ENCODE measurements at places on chromosomes 6 and 20.

DNA sequence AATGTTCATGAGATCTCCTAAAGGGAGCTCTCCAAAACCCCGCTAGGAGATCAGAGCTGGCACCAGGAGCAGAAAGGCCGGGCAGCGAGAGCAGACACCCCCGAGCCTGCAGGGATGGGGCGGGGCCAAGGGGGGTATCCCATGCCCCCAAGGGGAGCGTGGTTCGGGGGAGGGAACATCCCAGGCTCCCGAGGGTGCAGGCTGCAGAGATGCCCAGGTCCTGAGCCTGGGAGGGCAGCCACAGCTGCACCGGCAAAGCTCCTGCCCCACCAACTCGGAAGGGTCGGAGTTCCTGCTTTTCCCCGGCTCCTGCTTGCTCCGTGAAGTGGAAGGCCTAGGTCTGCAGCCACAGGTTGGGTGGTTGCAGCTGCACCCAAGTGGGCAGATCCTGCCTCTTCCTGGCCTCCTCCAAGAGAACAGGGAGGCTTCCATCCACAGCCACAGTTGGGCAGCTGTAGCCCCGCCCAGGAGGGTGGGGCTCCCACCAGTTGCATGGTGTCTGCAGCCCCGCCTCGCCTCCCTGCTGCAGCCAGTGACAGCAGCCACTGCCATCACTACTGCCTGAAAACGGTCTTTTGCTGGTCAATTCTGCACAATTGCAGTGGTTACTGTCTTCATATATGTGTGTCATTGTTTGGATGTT is 13.4 kb upstream of the GMNN start:
- DNase-seq, result no peak

DNA sequence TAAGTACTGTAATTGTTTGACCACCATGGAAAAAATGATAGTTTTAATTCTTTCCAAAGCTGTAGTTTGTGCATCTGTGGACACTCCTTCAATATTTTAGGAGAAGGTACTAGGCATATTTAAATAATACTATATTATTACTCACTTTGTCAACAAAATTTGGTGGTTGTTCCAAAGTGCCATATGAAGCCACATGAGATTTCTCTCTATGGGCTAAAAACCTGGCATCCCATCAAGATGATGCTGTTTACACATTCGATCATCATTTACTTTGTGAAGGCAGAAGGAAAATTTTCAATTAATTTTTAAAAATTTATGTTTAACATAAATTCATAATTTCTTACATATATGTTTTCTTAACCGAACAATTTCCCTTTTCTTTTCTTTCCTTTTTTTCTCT is 502.6 kb upstream of the JAG1 start:
- no peak for DNase-seq

- DNase-seq, result no peak
These were observed 73.0 kb upstream of the FAM8A1 start for GRCh38 chr6:17527076-17527475.

GRCh38 chr6:6742535-6742934 is 154.0 kb downstream of the LY86 start:
- DNase-seq, result no peak

- DNase-seq, result no peak
These were observed 30.4 kb downstream of the GABRR1 start for GRCh38 chr6:89186762-89187161.

DNA sequence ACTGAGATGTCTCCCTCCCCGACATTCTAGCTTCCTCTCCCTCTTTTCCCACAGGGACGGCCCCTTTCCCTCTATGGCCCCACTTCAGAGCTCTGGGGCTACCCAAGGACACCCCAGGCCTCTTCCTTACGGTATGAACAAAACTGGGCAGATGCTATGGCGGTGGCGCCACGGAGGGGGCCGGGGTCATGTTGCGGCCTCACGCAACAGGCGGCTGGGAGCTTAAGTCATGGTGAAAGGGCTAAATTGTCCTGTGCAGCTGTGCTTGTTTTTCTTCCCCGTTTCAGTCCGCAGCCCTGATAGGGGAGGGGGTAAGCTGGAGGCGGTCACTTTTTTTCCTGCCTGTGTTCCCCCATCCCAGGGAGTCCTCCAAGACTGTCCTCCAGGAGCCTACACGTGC is 17.6 kb upstream of the KIAA1755 start:
- no peak for DNase-seq

GRCh38 chr20:37542281-37542680 is 14.6 kb upstream of the BLCAP start:
- no peak for DNase-seq

DNA sequence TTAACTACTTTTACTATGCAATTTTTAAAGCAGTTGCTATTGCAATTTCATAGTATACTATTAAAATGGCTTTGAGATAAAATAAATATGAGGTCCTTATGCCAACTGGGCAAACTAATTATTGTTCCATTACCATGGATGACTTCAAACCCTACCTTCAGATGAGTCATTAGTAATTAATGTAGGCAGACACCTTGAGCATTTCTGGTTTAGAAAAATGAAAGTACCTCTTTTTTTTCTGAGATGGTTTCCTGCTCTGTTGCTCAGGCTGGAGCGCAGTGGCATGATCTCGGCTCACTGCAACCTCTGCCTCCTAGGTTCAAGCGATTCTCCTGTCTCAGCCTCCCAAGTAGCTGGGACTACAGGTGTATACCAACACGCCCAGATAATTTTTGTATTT is 11.9 kb downstream of the ASF1A start:
- no peak for DNase-seq

GRCh38 chr6:165146456-165146855 is 162.9 kb downstream of the C6orf118 start:
- no peak for DNase-seq

- DNase-seq, result no peak
These were observed 1101.9 kb downstream of the PRIM2 start for GRCh38 chr6:58419321-58419720.

DNA sequence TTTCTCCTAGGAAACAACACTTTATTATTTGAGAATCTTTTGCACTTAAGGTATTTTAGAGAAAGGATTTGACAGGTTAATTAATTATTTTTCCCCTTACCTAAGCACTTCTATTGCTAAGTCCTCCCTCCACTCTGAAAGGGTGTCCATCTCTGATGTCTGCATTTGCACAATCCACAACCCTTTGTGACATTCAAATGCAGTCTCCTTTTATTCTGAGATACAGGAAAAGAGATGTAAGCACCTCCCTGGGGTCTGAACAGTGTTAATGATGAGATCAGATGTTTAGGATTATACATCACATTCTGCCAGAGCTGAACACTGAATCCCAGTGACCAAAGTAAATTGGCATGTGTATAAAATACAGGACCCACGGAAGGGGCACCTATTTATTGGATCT is 864.2 kb upstream of the FLRT3 start:
- no peak for DNase-seq

DNA sequence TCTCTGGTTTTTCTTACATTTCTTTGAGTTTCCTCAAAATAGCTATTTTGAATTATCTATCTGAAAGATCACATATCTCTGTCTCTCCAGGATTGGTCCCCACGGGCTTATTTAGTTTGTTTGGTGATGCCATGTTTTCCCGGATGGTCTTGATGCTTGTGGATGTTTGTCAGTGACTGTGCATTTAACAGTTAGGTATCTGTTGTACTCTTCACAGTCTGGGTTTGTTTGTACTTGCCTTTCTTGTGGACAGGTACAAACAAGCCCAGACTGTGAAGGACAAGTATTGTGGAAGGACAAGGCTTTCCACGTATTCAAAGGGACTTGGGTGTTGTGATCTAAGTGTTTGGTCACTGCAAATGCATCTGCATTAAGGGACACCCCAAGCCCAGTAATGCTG is 49.9 kb upstream of the TOP1 start:
- no peak for DNase-seq

DNA sequence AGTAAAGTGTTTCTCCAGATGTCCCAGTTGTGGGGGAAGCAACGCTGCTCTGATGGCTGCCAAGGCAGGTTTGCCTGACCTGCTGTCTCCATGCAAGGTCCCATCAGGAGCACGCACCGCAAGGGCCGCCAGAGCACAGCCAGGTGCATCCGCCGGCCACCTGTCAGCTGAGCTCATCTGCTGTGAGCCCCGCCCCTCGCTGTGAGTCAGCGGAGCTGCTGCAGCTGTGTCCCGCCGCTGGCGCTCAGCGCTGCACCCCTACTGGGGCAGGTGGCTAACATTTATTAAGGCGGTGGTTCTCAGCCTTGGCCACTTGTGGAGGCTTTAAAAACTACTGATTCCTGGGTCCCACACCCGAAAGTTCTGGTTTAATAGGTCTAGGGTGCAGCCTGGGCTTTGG is 225.7 kb downstream of the UST start:
- DNase-seq, result no peak

GRCh38 chr6:139135578-139136545 is 982 bp downstream of the HECA start:
- DNase-seq, result no peak

DNA sequence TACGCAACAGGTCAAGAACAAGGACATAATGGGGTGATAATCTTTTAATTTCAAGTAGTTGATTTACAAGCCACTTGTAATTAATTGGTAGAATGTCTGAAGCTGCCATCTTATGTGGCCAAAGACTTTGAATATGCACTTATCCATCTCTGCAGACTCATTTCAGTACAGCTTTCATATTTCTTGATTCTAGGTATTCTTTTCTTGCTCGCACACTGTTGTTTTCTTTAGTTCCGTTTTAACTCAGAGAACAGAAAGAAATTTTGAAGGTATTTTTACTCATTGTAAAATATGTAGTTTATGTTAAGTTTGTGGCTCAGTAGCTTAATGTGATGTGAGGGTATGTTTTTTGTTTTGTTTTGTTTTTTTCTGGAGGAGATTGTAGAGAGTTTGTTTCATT is 73.9 kb downstream of the UBR2 start:
- DNase-seq, result no peak

DNA sequence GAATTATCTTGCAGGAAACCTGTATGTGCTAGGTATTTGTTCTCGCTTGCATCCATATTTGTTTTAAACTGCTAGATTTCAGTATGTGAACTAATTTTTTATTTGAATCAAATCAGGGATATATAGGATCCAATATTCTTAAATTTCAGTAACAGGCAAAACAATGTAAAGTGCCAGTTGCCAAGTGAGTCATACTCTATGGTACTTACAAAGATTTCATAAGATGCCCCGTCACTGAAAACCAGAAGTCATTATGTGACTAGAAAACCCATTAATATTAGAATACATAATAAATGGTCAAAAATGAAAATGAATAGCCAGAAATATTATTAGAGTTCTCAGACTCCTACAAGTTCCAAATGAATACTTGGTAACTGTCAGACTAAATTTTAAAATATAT is 481.2 kb downstream of the TFAP2A start:
- DNase-seq, result no peak

GRCh38 chr6:7311917-7312615 is 933 bp downstream of the SSR1 start:
- no peak for DNase-seq

DNA sequence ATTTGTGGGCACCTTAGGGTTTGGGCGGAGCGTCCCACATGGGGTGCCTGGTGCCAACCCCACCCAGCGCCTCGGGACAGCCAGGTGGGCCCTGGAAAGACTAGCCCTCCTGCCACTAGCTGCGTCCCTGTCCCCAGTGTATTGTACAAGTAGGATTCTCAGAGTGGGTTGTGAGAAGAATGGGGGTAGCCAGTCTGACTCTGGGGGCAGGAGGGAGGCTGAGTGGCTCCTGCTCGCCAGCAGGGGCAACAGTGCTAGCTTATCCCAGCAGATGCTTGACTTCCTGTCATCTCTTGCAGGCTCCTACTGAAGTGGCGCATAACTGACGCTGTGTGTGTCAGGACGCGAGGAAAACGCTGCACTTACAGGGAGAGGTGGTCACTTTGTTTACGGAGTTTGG is 9.3 kb downstream of the PSMA7 start:
- DNase-seq, result no peak

- DNase-seq, result no peak
These were observed 282.5 kb upstream of the PLCB4 start for GRCh38 chr20:8786383-8786782.

DNA sequence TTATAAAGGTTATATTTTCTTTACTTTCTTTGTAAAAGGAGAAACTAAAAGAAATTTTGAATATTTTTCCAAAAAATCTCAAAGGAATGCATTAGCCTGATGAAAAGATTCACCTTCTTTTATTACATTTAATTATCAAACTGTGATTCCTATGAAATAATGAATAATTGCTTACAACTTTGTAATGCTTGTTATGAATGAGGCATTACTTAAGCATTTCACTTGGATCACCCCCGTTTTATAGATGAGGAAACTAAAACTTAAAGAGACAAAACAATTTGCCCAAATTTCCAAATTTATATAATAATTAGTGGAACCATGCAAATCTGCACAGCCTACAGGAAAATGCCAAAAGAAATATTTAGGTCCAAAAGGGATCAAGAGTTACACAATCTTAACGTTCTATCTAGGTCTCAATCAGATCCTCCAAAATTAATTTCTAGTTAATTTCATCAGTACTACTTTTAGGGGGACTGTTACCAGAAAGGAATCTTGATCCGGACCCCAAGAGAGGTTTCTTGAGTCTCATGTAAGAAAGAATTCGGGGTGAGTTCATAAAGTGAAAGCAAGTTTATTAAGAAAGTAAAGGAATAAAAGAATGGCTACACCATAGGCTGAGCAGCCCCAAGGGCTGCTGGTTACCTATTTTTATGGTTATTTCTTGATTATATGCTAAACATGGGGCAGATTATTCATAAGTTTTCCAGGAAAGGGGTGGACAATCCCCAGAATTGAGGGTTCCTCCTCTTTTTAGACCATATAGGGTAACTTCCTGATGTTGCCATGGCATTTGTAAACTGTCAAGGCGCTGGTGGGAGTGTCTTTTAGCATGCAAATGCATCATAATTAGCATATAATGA is 288.0 kb downstream of the ADGB start:
- DNase-seq, result no peak

DNA sequence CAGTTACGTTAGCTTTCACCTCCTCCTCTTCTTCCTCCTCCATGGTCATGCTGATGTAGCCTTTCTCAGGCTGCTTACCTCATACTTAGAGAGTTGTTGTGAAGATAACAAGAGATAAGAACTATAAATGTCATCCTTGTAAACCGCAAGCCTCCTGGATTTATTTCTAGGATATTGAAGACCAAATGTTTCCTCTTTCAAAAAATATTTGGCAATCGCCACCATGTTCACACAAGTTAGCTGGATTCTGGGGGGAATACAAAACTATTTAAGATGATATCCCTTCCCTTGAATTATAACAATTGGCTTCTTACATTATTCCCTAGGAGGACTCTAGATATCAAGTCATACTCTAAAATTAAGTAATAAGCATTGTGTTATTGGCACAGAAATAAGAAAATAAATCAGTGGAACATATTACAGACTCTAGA is 99.8 kb upstream of the PLEKHG1 start:
- no peak for DNase-seq

GRCh38 chr20:725491-725890 is 42.8 kb downstream of the SLC52A3 start:
- DNase-seq, result no peak
